Ascending aorta (tissue), 2 donors: ENCODE measurements at places on chromosomes 2 and 18. TPM values are rescaled to one million over a fixed set of nuclear protein-coding genes. Genes with fewer than 3 reads are reported as not detected.

- no peak for DNase-seq
These were observed 116.4 kb downstream of the CCDC141 start for GRCh38 chr2:178933493-178933892.

Gene TRIM54
- not detected for total RNA-seq

- DNase-seq = no peak
These were observed 11.9 kb downstream of the ZNF407 start for GRCh38 chr18:74609535-74609934.

DNA sequence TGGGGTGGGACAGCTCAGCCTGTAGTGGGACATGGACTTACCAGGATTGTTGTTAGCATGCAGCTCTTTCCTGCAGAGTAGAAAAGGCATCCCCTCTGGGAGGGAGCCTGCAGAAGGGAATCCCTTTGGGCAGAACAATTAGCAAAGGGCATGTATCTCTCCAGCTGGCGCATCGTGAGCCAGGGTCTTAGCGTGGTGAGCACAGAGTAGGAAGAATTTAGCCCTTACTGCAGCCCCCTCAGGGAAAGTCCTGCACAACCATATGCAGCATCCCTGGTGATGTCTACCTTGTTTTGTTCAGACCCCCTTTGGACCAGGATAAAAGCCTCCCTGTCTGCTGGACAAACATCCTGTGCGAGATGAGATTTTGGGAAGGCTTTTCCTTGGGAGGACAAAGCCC lies 292.1 kb downstream of the SLC4A3 start:
- no peak for DNase-seq

GRCh38 chr2:230542751-230543150 lies 126.8 kb downstream of the SP100 start:
- no peak for DNase-seq

GRCh38 chr2:70943205-70943871 lies 7.6 kb downstream of the ATP6V1B1 start:
- peak; percentile 61 for DNase-seq

Gene ABCG8
- not detected for total RNA-seq

Gene ALPP
- total RNA-seq = not detected

Gene SLC8A1
- 5.6 TPM for total RNA-seq

Gene KIAA2012
- total RNA-seq = 0.11 TPM

- DNase-seq = no peak
These were observed 39.7 kb upstream of the NABP1 start for GRCh38 chr2:191638079-191638801.

GRCh38 chr2:188869550-188869949 lies 104.6 kb upstream of the COL3A1 start:
- DNase-seq = no peak

DNA sequence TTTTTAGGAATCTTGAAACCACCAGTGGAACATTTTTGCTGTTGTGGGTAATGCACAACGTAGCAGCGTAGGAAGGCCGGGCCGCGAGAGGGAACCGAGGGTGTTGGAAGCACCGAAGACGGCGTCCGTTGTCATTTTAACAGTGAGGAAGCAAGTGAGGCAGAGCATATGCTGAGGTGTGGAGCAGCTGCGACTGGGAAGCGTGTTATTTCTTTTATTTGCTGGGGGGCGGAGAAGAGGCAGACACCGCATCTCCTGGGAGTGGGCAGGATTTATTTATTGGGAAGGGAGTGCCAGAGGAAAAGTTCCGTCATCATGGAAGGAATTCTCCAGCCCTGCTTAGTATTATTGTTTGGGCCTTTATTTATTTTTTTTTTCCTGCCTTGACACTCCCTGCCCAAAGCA lies 232.8 kb downstream of the KLHL29 start:
- DNase-seq = no peak

DNA sequence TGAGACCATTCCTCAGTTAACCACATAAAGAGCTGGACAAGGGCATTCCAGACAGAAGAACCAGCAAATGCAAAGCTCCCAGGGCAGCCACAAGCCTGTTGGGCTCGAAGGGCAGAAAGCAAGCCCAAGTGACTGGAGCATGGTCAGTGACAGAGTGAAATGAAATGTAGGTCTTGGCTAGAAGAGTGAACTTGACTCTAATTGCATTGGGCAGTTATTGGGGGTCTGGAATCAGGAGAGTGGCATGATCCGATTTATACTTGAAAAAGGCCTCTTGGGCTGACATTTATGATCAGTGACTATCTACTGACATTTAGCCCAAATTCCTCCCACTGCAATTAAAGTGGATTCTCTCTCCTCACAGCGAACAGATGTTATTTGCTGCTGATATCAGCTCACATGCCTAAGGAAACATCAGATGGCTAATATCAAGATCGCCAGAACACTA lies 152.5 kb upstream of the KLF7 start:
- DNase-seq = no peak

- DNase-seq = no peak
These were observed 137.3 kb downstream of the PLCL1 start for GRCh38 chr2:197941715-197942114.

Gene SALL3
- total RNA-seq = not detected

- no peak for DNase-seq
These were observed 84.5 kb downstream of the STRADB start for GRCh38 chr2:201536046-201536445.

- DNase-seq = no peak
These were observed 4.0 kb downstream of the ID2 start for GRCh38 chr2:8685697-8686358.

Gene FBXO41
- 5.2 TPM for total RNA-seq

Gene GALNT5
- 0.11 TPM for total RNA-seq

- no peak for DNase-seq
These were observed 343.5 kb downstream of the MTX2 start for GRCh38 chr2:176612736-176613135.

DNA sequence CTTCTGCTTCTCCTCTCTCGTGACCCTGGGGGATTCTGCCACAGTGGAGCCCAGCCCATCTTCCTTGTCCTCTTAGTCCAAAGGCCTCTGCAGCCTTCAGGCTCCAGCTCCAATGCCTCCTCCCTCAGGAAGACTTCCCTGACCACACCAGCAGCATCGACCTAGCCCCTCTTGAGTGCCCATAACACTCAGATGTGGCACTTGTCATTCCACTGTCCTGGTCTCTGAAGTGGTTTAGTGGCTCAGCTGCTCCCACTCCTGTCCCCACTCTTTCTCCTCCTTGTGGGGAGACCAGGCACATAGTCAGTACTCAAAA lies 97.5 kb downstream of the STPG4 start:
- DNase-seq = no peak

- no peak for DNase-seq
These were observed 217.1 kb upstream of the EPAS1 start for GRCh38 chr2:46079985-46080560.

GRCh38 chr2:102492006-102492405 lies 19.0 kb downstream of the SLC9A4 start:
- no peak for DNase-seq

Gene TDRD15
- not detected for total RNA-seq

GRCh38 chr2:107027205-107027604 lies 141.2 kb upstream of the ST6GAL2 start:
- DNase-seq = no peak

Gene CIB4
- not detected for total RNA-seq

DNA sequence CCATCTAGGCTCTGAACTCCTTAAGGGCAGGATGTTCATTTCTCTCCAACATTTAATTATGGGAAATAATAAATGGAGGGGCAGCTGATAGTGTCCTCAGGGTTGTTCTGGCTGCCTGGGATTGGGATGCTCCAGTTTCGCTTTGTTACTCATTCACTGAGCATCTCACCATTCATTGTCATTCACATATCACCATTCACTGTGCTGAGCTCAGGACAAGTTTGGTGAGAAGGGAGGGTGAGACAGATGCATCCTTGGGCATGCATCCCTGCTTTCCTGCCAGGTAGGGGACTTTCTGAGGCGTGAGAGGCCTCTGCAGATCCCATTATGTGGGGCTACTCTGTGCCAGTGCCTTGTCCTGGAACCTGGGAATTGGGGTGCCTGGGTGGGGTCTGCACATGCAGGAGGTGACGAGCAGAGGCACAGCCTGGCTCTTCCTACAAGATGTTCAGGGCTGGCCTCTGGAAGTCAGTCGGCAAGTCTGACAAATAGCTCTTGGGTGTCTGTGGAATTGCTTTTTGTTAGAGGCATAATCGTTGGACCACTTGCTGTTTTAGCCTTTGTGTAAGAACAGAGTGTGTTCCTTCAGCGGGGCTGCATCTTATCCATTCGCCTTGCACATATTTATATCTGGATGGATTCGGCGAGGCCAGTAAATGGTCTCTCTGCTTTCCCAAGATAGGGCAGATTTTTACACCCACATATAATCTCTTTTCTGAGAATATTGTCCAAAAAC lies 323.2 kb upstream of the THSD7B start:
- DNase-seq = no peak
